ENCODE measurements at places on chromosomes 13 and 19.

GRCh38 chr13:73943137-73943964 is 190.9 kb downstream of the KLF12 start:
- no peak for DNase-seq

- no peak for DNase-seq
Measured at GRCh38 chr13:93425411-93425810, 198.8 kb downstream of the GPC6 start.

DNA sequence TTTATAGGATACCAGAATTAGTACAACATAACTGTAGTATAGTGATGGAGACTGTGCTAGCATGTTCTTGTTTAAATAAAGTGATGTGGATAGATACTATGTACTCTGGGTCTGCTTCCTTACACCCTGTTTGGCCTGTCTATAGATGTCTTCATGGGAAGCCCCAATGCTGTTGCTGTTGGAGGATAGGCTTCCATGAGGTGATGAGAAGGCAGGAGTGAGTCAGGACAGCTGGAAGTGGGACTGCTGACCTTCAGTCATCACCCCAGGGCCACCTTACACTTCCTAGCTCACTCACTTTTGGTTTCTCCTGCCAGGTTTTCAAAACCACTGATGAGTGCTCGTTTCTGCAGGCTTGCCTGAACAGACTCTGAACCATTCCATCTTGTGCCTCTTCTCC is 4.2 kb downstream of the KCTD4 start:
- DNase-seq: no peak

DNA sequence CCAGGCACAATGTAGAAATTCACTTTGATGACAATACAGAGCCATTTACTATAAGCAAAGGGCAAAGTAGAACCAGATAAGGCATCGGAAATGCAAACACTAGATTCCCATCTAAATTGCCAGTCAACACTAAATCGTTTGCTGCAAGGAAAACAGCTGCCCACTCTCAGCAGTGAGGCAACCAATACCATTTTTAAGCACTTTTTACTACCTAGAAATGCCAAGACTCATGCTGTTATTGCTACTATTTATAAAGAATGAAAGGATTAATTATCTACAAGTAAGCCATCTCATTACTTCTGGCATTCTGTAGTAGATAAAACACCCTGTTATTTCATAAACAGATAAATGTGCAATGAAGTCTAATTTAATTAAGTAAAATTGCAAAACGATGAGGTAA is 422.0 kb downstream of the FGF14 start:
- DNase-seq: no peak

DNA sequence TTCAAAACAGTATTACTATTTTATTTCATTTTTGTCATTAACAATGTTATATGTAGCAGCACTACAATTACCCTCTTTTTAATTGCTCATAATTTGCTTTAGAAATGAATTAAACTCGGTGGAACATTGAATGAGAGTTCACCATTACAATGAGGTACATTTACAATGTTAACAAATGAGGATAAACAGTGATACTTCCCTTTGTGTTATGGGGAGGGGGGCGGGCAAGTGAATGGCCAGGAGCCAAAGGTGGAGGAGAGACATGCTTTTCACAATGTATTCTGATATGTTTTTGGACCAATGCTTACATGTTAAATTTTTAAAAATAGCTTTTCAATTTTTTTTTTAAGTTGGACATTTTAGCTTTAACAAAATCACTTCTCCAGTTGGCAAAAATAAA is 34.2 kb downstream of the NALCN start:
- no peak for DNase-seq

DNA sequence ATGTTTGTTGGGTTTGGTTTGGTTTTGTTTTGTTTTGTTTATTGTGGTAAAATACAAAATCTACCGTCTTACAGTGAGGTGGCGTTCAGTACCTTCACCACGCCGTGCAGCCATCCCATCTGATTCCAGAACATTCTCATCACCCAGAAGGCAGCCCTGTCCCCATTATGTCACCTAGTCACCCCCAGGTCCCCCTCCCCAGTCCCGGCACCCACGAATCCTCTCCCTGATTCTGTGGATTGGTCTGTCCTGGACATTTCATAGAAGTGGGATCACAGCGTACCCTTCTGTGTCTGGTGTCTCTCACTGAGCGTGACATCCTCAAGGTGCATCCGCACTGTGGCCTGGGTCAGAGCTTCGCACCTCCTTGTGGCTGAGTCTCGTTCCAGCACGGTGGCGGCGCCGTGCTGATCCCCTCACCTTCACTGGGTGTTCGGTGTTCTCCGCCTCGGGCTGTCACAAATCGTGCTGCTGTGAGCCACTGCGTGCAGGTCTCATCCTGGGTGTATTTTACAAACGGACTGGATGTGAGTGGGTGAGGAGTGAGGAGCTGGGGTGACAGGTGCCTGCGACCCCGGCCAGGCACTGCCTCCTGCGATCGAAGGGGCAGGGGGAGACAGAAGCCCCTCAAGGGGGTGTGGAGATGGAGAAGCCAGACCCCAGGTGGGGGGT is 580 bp upstream of the TEKTIP1 start:
- no peak for DNase-seq

All from stimulated activated CD8-positive, alpha-beta memory T cell treated with anti-CD3 and anti-CD28 coated beads, Interleukin-4, amount 100 ng/mL, for 1 hour (primary cell).